CD8-positive, alpha-beta memory T cell (primary cell): ENCODE measurements at places on chromosomes 12 and 14.

DNA sequence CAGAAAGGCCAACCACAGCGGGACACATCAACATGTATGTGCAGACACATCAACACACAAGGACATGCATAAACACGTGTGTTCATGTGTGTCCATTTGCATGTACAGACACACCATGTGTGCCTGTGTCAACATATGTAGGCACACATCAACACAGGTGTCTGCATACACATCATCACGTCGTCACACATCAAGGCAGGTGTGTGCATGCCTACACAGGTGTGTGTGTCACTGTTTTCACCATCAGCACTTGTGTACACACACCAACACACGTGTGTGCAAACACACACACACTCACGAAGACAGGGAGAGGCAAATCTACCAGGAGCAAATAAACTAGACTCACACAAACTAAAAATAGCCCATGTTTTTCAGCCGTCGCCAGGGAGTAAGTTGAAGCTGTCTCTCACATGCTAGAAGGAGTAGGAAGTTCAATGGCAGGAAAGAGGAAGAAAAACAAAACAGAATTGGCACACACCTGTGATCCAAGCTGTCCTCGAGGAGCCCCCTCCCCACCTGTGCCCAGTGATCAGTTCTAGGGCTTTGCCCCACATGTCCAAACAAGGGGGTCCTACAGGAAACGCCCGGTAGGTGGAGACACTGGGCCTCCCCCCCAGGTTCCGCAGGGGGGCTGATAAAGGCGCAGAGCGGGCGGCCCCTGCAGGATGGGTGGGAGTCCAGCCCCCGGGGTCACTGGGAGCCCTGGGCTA is 7.4 kb downstream of the SCARB1 start:
- DNase-seq = no peak

- DNase-seq = no peak
These were observed 77.2 kb downstream of the PPP1R12A start for GRCh38 chr12:79857675-79858074.

- no peak for DNase-seq
These were observed 11.9 kb upstream of the SERPINA4 start for GRCh38 chr14:94548999-94549985.

GRCh38 chr14:53619691-53620231 is 336.9 kb downstream of the BMP4 start:
- DNase-seq = no peak

DNA sequence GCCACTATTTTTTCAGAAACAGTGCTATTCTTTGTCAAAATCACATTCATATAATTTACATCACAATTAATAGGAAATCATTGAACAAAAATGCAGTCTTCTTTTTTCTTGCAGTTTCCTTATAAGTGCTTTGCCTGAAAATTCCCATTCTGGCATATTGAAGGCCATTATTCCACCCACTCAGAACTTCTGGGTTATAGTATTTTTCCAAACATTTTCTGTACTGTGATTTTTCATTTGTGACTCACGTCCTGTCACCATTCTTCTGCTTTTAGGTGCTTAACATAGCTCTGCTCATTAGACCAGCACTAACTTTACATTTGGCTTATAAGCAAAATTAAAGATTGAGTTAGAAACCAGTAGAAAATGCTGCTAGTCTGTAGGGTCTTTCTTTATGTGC is 241.0 kb upstream of the NPAS3 start:
- DNase-seq = no peak

DNA sequence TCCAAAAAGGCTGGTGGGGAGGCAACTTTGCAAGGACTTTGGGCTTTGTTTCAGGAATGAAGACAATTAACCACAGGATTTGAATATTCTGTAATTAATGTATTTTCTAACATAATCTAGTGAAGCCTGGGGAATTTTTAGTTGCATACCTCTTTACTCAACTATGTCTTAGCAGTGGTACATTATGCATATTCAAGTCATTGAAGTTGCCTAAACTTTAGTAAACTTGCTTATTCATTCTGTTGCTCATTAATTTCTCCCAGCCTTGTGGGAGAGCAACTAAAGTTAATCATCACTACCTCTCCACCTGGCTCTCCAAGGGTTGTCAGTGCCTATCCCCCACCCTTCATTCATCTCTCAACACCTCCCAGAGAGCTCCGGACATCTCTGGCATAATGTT is 54.2 kb downstream of the IFNG-AS1 start:
- no peak for DNase-seq

DNA sequence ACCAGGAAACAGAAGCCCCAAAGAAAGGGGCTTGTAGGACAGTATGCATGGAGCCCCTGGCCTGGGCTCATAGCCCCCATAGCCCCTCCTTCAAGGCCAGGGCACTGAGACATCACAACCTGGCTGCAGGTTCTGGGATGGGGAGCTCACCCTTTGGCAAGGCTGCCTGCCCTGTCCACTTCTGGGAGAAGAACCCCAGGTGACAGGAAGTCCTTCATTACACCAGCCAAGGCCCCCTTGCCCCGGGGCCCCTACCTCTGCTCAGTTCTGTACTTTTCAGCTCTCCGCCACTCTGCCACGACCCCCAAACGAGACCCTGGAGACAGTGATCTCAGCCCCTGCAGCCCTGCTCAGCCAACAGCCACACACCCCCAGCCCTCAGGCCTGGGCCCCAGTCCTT is 223.2 kb upstream of the RTL1 start:
- no peak for DNase-seq

DNA sequence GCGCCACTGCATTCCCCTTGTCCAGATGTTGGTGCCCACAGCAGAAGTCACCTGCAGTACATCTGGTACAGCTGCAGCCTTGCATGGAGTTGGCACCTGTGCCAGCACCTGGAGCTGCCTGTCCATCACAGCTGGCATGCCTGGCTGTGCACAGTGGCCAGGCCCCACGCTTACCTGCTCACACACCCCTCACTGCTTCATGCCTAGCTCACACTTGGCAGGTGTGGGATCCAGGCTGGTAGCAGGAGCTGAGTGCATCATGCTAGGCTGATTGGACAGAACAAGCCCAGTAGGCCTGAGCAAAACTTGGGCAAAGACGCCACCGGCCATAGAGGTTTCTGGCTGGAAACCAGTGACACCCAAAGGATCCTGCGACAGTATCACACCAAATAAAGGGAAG is 402.8 kb downstream of the FOXG1 start:
- DNase-seq = no peak

- no peak for DNase-seq
These were observed 95.5 kb downstream of the SLC38A6 start for GRCh38 chr14:61076556-61076955.

DNA sequence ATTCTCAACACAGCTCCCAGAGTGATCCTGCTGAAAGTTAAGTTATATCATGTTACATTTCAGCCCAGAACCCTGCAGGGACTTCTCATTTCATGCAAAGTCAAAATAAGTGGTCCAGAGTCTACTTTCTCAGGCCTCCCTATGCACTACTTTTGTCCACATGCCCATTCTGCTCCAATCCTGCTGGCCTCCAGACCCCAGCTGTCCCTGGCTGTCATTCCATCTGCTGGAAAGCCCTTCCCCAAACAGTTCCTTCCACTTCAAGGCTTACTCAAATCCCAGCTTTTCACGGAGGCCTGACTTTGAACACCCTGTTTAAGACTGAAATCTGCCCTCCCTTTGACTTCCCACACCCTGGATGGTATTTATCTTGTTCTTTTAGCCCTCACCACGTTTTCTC is 109.8 kb upstream of the DNM1L start:
- no peak for DNase-seq

DNA sequence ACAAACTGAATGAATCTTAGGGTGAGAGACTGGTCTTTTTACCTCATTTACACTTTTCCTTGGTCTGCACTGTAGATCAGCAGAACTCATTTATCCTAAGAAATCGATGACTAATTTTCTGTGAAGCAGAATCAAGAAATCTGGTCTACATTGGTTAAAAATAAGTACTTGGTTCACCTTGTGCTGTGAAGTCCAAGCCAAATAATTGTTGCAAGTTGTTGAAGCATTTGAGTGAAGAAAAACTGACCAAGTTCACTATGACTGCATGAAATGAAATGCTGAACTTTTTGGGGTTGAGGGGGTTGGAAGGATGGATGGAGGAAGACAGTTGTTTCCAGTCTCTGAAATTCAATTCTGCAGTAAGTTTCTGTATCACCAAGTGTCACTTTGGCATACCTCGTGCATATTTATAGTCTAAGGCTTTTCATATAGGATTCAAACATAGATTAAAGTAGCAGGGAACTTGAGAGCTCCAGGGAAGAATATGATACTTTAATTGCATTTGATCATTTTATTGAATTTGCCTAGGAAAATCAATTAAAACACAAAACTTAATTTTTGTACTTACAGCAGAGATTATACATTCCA is 75.0 kb downstream of the FAR2 start:
- no peak for DNase-seq

- no peak for DNase-seq
These were observed 77.8 kb downstream of the DDX51 start for GRCh38 chr12:132066345-132066685.

- DNase-seq = no peak
These were observed 159.7 kb upstream of the BMP4 start for GRCh38 chr14:54116198-54116885.

GRCh38 chr12:43097471-43097870 is 454.5 kb downstream of the ADAMTS20 start:
- no peak for DNase-seq

DNA sequence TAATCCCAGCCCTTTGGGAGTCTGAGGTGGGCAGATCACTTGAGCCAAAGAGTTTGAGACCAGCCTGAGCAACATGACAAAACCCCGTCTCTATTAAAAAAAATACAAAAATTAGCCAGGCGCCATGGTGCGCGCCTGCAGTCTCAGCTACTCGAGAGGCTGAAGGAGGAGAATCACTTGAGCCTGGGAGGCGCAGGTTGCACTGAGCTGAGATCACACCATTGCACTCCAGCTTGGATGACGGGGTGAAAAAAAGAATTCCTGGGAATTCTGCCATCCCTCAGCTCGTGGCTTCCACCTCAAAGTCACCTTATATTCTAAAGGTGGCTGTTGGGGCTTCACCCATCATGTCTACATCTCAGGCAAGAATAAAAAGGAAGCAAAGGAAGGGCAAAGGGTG is 12.9 kb downstream of the BCL2L14 start:
- DNase-seq = no peak

DNA sequence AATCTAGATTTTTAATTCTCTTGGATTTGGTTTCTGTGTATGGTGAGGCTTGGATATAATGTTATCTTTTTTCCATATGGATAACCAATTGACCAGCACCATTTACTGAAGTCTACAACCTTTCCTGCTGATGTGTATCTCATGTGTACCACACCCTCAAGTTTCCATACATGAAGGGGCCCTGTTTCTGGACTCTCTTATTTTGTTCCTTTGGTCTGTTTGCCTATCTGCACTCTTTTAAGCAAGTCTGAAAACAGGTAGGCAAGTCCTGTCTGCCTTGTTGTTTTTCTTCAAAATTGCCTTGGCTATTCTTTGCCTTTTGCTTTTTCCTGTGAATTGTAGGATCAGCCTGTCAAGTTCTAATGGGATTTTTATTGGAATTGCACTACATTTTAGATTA is 44.6 kb downstream of the MAX start:
- DNase-seq = no peak
